Sciatic nerve (tissue), 2 donors: ENCODE measurements at places on chromosomes 5 and 9.

DNA sequence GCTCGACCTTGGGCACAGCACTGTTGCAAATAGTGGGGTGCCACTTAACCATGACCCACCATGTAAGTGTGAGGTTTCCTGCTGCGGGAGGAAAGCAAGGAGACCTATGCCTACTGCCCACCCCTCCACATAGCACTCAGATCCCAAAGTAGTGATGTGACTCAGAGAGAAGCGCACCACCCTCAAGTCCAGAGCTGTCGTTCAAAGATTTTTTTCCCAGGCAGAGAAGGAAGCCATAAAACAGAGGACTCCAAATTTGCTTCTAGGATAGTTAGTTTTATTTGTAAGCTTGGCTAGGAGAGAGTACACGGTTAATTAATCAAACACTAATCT is 19.3 kb downstream of the UGT3A1 start:
- no peak for DNase-seq

DNA sequence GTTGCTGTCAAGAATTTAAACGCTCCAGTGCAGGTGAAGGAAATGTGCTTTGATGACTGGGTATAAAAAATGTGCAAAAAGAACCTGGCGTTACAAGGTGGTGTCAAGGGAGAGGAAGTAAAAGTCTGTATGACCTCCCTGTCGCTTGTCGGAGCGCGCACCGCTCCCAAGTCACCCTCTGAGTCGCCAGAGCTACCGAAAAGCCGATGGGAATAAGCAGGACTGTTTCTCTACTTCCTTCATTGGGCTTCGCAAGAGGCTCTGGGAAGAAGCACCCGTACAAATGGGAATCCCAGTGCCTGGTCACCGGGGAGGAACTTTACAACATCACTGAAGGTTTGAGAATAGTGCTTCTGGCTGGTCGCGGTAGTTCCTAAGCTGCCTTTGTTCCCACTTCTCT is 1.3 kb upstream of the DMRT2 start:
- no peak for DNase-seq

DNA sequence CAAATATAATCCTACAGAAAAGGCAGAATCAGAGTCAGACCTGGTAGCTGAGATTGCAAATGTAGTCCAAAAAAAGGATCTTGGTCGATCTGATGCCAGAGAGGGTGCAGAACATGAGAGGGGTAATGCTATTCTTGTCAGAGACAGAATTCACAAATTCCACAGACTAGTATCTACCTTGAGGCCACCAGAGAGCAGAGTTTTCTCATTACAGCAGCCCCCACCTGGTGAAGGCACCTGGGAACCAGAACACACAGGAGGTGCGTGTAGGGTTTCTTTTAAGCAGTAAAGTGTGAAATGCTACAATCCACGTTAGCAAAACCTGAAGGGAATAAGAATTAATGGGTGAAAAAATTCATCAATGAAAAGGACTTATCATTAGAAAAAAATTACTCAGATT is 145.8 kb downstream of the GIN1 start:
- no peak for DNase-seq

- no peak for DNase-seq
These were observed 135.6 kb downstream of the FOXD1 start for GRCh38 chr5:73312872-73313510.

DNA sequence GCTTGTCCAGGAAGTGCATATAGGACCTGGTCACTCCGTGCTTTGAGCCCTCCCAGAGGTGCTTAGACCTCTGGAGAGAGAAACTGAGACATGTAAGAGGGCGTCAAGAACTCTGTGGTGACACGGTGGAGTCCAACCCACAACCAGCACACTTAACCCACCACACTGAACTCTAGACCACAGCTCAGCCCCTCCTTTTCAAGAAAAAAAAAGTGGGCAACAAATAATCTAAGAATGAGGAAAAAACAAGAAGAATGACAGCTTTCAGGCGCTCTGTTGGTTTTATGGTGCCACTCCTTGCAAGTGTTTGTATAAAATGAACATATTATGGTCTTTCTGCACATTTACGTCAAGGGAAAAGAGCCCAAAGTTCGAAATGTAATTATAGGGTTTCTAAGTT is 50.2 kb upstream of the SNAPC3 start:
- no peak for DNase-seq

DNA sequence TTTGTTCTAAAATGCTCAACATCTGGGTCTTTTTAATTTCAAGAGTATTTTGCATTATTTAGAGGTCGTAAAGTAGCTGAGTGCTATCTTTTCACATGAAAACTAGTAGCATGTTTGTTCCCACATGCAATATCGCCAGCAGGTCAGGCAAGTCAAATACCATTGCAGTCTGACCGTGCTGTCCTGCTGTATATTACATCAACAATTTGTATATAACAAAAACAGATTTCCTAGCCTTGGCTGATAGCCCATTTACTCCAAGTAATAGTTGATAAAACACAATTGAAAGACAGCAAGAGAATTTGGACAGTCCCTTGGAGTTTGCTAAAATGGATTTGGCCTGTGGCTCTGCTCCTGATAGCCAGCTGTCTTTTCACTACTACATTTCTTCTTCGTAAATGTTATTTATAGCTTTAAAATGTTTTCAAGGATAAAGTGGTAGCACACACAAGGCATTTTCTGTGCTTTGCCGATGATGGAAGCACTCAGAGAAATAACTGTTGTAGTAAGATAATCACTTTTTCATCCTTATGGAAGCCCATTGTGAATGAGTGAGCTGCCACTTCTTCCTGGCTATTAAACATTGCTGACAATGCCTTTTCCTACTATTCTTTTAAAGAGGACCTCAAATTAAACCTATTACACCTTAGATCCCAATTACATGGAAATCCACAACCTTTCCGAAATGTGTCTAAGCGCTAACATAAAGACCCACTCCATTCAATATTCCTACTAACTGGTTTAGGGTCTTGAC is 992.1 kb downstream of the MAT2B start:
- DNase-seq = no peak

DNA sequence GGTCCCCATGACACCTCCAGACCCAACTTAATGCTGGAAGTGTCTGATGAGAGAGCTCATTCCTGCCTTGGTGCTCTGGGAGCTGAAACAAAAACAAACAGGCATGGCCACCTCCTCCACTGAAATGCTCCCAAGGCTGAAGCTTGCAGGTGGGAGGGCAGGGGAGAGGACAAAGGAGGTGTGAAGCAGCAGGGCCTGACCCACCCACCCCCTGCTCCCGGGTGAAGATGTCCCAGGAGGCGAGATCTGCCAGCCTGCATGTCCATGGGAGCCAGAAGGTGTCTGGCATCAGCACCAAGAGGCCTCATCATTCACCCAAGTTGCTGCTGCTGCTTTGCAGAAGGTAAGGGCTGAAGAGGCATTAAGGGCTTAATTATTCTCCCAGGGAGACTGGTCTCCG is 4.2 kb upstream of the CCIN start:
- DNase-seq = no peak

GRCh38 chr5:39420482-39421145 is 4.2 kb downstream of the DAB2 start:
- DNase-seq = peak; percentile 85
